Activated naive CD4-positive, alpha-beta T cell treated with anti-CD3 and anti-CD28 coated beads, Interleukin-2, amount 50 U/mL, for 72 hours (primary cell): ENCODE measurements at places on chromosomes 5 and 9. TPM values are rescaled to one million over a fixed set of nuclear protein-coding genes. Genes with fewer than 3 reads are reported as not detected.

Gene NEUROG1
- not detected for total RNA-seq

DNA sequence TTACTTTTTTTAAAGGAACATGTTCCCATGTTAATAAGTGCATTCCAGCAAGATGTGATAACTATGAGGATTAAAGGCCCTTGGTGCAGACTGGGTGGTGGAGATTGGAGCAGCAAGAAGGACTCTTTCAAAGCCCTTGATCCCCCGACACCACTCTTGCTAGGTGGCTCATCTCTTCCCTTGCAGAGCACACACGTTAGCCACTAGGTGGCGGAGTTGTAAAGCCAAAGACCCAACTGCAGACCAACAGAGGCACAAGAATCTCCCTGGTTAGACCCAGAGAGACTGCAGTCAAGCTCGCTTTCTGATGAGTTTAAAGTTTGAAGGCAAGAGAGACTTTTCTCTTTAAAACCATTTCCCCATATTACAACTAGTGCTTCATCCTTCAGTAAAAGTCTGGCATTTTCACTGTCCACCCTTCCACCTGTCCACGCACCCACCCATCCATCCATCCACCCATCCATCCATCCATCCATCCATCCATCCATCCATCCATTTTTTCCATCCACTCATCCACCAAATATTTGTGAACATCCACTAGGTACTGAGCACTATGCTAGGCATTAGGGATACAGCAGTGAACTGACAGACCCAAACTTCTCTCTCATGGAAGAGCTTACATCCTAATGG, 226.9 kb downstream of the MSX2 start:
- no peak for DNase-seq

Gene NINJ1
- 84.8 TPM for total RNA-seq

DNA sequence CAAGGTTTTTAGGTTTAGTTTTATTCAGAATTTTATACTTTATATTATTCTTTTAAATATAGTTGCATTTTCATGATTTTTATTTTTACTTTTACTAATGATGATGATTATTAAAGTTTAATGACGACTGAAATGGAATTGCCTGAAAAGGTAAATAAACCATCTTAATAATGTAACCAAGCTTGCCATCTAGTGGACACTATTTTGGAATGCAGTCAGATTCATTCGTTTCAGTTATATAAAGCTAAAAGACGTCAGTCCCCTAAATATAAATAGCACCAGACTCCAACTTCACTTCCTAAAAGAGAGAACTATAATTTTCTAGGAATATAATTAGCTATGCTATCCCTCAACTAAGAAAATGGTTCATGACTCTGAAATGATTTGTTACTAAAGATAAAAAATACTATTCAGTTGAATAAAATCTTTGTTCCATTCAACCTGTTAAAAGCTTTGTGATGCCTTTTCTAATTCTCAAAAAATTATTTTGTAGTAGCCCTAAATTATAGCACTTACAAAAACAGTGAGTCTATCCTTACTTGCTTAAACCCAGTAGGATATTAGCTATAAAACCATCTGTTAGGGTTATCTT, 19.9 kb downstream of the ABITRAM start:
- DNase-seq, result no peak

GRCh38 chr5:138536665-138537315, 6.2 kb downstream of the ETF1 start:
- no peak for DNase-seq

- no peak for DNase-seq
Measured at GRCh38 chr9:89052470-89053097, 61.3 kb downstream of the S1PR3 start.

DNA sequence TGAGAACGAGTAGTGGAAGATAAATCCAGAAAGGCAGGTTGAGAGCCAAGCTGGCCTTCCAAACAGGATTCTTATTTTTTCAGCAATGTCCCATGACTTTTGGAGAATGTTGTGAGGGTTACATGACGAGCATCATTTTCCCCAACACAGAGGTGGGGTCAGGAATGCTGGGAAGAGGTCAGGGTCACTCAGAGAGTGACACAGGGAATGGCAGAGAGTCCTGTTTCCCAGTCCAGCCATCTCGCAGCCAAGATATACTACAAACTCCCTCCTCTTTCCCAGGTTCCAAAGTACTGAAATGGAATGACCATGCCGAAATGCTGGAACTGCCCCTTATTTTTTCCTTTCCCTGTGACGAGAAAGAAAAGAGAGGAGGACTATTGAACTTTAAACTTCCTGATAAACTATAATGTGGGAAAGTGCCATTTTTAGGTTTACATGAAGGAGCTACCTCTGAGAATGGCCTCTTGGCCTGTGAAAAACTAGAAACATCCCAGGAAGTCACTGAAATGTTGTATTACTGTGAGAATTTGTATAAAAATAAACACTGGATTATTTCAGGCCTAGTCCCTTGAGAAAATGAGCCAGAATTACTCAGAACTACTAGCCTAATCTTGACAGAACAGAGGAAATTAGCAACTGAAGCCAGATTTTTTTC, 420.4 kb downstream of the CETN3 start:
- DNase-seq, result no peak

- no peak for DNase-seq
Measured at GRCh38 chr9:127392166-127392565, 4.8 kb upstream of the SLC2A8 start.

Gene FOXD4L5
- 0.23 TPM for total RNA-seq

DNA sequence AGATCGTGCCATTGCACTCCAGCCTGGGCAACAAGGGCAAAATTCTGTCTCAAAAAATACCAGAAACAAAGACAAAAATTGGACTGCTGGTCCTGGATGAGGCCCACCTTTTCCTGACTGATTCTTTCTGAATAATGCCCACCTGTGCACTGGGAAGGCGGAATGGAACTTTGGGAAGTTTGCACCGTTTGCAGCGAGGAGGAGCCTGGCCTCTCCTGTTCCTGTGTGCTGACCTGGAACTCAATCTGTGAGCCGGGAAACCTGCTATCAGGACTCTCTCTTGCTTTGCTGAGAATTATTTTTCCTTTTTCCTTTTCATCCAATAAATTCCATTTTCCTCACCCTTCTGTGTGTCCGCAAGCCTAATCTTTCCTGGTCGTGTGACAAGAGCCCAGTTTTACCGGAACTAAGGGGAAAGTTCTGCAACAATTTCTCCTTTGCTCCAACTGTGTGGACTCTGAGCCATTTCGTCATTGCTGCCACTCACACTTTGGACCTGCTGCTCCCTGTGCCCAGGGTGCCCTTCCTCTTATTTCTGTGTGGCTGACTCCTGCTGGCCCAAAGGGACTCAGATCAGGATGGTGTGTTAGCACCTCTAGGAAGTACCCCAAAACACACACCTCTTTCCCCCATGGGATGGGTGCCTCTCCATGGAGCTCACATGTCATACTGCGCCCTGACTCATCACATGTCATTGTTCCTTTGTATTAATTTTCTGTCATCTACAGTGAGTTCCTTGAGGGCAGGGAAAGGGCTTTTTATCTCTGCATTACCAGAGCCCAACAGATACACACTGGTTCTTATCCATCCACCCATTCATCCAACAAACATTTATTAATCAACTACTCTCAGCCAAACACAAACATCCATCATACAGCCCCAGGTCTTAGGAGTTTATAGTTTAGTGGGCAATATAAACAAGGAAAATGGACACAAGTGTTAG, 4.7 kb upstream of the GLRX start:
- DNase-seq, result no peak

DNA sequence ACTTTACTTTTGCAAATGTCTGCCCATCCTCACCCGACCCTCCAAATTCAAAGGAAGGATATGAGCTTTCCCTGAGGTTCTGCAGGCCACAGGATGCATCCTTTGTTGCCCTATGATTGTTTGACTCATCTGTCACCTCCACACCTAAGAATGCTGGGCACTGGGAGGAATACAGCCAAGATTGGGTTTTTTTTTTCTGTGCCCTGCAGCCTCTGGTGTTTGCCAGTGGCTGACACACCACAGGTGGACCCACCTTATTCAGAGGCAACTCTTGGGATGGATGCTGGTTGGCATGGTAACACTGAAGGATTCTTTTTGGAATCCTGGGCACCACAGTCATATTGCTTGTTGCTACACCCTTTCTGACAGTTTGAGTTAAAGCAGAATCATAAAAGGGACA, 29.7 kb downstream of the C9orf152 start:
- no peak for DNase-seq

Gene CDO1
- total RNA-seq, result 1.9 TPM

DNA sequence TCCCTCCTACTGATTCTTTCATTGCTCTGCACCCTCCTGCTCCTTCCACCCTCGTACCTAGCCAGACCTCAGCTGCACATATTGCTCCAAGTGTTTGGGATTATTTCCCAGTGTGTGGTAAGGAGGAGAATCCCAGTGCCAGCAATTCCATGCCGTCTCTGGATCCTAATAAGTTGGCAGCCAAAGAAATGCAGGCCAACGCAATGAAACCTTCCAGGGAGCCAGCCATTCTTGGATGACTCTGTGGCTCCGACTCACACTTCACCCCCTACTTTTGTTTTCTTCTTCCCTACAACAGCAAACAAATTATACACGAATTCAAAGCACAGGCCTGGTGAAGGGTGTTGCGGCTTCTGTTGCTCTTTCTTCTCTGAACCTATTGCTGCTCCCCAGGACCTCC, 82.5 kb upstream of the SLC1A3 start:
- DNase-seq, result no peak

Gene SOWAHA
- total RNA-seq, result not detected

- no peak for DNase-seq
Measured at GRCh38 chr5:109027983-109028607, 280.4 kb downstream of the FER start.

Gene SLC4A9
- total RNA-seq, result 0.25 TPM

Gene C9orf57
- total RNA-seq, result not detected

Gene CD72
- 16.7 TPM for total RNA-seq

Gene RGMB
- 3.7 TPM for total RNA-seq

DNA sequence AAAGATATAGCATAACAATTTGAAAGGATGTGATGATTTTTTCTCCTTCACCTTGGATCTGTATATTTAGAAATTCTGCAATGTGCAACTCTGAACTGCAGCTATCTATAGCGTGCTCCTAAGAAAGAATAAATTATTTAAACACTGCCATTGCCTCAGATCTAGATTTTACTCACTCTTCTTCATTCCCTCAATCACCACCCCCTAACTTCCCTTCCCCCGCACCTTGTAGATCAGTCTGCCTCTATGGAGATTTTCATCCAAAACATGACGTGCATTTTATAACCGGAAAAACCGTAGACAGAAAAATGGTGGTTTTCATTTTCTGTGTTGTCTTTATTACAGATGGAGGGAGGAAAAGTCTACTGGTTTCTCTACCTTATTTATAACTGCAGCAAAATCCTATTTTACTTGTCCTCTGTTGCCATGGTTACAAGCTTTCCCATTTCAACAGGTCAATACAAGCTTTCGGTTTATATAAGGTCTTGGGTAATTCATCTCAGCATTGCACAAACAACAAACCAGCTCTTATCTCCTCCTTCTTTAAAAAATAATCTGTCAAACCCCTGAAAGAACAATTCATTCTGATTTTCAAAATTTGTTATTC, 480.0 kb downstream of the TAF11L14 start:
- no peak for DNase-seq

GRCh38 chr5:176856746-176857145, 42.4 kb downstream of the HK3 start:
- no peak for DNase-seq

DNA sequence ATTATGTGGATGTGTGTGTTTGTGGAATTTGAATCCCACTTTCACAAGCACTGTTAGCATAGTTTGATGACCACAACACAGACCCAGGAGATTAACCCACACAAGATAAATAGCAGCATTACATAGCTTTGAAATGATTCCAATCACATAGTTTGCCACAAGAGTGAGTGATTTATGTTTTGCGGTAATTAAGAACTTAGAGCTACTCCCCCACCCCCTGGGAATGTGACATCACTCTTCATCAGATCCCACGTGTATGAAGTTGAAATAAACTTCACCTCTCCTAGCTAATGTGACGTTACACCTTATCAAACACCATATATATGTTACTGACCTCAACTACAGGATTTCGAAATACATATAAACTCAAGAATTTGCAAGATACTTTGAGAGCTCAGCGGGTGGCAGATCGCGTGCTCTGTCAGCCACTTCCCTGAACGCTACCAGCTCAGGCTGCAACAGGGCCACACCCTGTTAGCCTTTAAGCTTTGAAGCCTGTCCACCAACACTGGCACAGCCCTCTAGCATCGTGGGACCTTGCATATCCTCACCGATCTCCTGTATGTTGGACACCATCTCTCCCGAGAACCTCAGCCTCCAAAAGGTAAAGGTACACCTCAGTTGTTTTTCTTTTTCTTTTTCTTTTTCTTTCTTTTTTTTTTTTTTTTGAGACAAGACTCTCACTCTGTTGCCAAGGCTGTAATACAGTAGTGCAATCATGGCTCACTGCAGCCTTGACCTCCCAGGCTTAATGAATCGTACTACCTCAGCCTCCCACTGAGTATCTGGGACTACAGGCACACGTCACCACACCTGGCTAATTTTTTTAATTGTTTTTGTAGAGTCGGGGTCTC, 1.7 kb upstream of the AGTPBP1 start:
- DNase-seq, result no peak

DNA sequence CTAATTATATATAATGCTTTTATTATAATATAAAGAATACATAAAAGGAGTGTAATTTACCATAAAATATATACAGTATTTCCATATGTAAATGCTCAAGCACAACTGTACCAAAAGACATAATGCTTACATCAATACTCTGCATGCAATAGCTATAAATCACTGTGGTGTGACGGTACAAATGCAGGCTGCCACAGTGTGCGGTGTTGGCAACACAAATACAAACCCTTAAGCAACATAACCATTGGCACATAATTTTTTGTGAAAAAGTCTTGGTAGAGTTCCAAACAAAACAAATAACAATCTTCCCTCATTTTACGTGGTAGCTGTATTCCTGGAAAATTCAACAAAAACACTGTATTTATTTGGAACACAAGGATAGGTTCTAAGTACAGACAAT, 1.9 kb upstream of the SHISAL2B start:
- DNase-seq, result no peak

DNA sequence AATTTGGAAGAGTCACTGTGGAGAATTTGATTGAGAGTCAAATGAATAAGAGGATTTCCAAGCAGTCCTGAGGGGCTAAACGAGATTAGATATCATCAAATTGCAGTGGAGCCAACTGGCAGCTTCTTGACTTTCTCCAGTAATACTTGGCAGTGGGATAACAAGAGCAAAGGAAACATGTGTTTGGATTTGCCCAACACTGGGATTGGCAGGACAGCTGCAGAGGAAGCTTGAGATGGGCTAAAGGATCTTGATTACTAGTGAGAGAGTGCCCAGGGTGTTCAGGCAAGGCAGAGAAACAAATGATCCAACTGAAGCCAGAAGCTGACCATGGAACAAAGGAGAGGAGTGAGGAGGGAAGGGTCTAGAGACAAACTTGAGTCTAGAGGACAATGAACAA, 356.0 kb upstream of the ISL1 start:
- DNase-seq, result no peak

Gene PCDHGA1
- not detected for total RNA-seq

GRCh38 chr9:98823666-98824334, 16.3 kb downstream of the GALNT12 start:
- no peak for DNase-seq
